ENCODE measurements at places on chromosomes 12 and 14.

DNA sequence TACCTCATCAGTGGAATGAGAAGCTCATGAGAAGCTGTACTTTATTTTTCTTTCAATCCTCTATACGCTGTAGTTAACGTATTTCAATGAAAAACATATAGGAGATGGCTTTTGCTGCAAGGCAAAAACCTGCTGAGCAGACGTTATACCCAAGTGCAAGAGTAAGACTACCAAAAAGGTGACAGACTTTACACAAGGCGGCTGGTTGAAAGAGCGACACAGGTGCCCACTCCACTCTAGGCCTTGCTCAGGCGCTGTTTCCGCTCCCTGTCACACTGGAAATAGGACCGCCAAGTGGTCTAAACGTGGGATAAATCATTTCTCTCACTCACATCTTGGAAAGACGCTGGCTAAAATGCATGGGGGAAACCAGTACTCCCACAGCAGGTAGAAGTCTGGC lies 54.5 kb downstream of the PPP2R5C start:
- no peak for DNase-seq

- no peak for DNase-seq
Observed at GRCh38 chr12:24798335-24798734, 150.6 kb downstream of the BCAT1 start.

GRCh38 chr14:99316281-99317163 lies 44.5 kb upstream of the BCL11B start:
- peak; percentile 46 for DNase-seq

GRCh38 chr12:86264451-86265328 lies 8.5 kb upstream of the MGAT4C start:
- peak; percentile 6 for DNase-seq

DNA sequence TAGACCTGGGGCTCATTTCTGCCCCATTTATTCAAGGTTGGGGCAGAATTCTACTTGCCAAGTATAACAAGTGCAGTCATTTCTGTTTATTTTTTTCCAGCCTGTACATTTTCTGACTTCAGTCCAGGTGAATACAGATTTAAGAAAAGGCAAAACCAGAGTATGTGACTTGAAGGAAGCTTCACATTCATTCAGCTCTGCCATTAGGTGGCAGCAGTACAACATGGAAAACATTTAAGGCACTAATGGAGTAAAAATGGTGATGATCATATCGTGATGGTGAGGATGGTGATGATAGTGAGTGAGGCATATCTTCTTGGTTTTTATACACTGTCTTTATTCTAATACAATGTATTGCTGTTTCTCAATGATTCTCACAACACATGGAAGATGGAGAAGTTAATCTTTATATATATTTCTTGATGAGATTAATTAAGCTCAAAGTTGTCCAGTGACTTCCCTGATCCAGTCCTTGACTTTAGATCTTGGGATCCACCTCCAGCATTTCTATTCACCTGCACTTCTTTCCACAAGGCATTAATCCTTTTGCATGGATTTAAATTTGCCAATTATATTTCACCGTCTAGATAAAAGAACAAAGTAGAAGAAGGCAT lies 176.7 kb upstream of the SEL1L start:
- peak; percentile 6 for DNase-seq

DNA sequence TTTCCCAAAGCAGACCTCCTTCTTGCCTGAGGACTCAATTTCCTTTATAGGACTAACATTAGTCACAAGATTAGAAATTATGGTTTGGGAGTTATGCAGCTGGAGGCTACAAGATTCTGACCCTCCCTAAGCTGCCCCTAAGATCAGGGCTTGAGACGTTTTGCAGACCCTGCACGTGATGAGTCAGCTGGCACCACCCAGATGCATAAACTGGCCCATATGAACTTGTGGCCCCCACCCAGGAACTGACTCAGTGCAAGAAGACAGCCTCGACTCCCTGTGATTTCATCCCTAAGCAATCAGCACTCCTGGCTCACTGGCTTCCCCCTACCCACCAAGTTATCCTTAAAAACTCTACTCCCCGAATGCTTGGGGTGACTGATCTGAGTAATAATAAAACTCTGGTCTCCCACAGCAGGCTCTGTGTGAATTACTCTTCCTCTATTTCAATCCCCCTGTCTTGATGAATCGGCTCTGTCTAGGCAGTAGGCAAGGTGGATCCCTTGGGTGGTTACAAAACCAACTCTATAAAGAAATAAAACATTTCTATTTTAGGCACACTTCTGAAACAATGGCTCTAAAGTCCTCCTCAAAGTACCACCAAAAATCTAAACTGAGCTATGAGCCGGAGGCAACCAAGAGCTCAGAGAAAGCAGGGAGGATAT lies 233.4 kb downstream of the TMEM132D start:
- DNase-seq: no peak

GRCh38 chr12:123263196-123263817 lies 8.3 kb downstream of the CDK2AP1 start:
- no peak for DNase-seq

GRCh38 chr14:23365732-23366425 lies 907 bp upstream of the EFS start:
- no peak for DNase-seq

- DNase-seq: no peak
Observed at GRCh38 chr12:32587581-32588495, 91.3 kb upstream of the DNM1L start.

GRCh38 chr14:61280092-61280525 lies 1.0 kb downstream of the TMEM30B start:
- no peak for DNase-seq

GRCh38 chr14:53547593-53547992 lies 394.5 kb upstream of the DDHD1 start:
- DNase-seq: no peak

- no peak for DNase-seq
Observed at GRCh38 chr14:96949594-96949993, 152.4 kb downstream of the VRK1 start.

DNA sequence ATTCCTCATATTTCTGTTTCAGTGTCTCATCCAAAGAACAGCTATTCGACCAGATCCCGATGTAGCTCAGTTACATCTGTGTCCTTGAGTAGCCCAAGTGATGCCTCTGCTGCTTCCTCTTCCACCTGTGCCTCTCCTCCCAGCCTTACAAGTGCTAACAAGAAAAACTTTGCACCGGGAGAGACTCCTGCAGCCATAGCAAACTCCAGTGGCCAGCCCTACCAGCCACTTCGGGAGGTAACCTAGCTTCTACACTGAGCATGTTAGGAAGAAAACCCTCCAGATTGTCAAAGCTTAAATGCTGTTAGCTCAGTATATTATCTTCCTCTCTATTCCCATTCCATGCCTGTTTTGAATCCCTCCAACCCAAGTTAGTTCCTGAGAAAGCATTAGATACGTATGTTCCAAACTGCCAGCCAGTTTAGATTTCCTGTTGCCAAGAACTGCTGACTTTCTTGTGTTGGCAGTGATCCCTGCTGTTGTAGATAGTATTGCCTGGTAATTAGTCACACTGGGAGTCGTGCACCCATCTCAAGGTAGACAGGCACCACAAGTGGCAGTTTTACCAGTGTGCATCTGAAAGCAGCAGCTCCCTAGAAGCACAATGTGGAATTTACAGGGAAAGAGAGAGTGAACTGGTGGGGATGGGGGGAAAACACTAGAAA lies 14.0 kb upstream of the KCNH3 start:
- no peak for DNase-seq

DNA sequence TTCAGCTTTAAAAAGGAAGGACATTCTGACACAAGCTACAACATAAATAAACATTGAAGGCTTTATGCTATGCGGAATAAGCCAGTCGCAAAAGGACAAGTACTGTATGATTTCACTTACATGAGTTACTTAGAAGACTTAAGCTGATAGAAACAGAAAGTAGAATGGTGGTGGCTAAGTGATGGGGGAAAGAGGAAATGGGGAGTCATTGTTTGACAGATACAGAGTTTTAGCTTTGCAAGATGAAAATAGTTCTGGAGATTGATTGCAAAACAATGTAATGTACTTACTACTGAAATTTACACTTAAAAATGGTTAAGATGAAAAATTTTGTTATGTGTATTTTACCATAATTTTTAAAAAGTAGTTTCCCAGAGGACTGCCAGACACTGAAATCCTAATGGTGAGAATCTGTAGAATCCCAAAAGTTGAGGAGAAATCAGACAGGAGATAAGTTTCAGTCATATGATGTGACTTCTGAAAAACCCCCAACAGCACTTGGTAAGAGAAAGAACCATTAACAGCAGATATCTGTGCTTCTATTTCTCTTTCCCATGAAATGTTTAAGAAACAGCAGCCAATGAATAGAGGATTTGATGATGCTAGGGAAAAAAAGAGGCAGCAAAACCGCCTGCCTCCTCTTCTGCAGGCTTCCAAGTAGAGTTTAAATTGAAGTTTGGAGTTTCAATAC lies 16.6 kb upstream of the CLEC2A start:
- DNase-seq: no peak

DNA sequence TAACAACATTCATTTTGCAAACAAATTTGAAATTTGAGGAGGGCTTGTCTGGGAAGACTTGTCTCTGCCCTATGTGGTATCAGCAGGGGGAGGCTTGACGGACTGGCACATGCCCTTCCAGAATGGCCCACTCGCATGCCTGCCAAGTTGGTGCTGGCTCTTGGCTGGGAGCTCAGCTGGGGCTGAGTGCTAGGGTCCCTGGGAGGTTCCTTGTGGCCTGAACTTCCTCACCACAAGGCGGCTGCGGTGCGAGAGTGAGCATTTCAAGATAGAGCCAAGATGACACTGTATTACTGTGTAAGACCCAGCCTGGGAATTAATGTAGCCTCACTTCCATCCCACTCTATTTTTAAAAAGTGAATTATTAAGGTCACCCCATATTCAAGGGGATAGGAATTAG lies 271.6 kb upstream of the PLEKHG7 start:
- no peak for DNase-seq

DNA sequence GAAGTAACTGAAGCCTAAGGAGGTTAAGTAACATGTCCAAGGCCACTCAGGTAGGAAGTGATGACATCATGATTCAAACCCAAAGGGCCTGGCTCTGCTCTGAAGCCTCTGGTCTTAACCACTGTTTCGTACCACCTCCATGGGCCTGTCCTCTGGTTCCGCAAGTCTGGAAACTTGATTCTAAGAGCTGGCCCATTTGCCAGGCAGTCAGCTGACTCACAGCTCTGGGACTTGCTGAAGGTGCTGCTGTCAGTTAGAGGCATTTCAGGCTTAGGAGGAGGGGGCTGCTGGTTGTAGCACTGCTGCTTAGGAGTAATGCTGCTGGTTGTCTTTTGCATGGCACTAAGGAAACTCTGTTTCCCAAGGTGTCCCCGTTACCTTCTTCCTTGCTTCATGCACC lies 7.9 kb downstream of the NRXN3 start:
- DNase-seq: no peak

DNA sequence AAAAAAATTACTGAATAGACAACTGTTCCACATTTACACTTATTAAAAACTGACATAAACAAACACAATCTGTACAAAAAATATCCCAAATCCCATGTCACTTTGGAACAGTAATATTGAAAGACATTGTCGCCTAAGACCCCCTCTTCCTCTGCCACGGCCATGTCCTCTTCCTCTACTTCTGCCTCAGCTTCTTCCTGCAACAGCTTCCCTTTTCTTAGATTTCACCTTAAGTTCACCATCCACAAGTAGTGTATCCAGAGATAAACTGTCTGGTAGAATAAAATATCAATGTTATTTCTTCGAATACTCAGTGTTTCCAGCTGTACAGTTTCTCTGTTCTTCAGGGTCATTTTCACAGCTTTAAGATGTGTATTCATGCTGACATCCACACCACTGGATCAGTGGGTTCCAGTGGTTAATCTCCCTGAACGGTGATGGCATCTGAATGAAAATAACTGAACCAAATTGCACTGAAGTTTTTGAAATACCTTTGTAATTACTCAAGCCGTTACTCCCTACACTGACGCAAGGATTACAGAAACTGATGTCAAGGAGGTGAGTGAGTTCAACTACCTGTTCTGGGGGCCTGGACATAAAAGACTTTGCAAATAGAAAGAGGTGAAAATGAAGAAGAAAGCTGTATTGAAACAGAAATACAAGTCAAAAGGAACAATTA lies 208.5 kb downstream of the C12orf50 start:
- DNase-seq: no peak
